ENCODE measurements at places on chromosomes 13 and 19.

DNA sequence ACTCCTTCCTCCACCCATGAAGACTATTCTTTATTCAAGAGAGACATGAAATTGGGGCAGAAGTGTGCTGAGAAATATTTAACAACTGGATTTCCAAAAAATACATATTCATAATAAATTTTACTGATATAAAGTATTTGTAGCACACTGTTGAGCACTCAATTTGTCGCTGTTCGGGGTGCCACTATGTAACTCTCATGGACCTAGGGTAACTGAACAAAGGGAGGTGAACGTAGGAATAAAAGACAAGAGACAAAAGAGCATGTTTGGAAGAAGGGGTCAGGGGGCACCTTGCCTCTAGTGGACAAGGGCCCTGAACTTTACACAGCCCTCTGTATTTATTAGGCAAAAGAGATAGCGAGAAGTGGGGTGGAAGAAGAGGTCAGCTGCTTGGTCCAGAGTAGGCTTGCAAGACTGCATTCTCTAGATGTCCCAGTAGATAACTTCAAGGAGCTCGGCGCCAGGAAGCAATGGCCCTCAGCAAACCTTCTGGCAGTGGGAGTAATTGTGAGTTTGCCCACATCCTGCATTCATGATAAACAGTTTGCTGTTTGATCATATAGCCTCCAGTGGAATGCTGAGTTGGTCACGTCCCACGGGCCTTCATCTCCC lies 4.5 kb upstream of the ZNF175 start:
- no peak for DNase-seq

DNA sequence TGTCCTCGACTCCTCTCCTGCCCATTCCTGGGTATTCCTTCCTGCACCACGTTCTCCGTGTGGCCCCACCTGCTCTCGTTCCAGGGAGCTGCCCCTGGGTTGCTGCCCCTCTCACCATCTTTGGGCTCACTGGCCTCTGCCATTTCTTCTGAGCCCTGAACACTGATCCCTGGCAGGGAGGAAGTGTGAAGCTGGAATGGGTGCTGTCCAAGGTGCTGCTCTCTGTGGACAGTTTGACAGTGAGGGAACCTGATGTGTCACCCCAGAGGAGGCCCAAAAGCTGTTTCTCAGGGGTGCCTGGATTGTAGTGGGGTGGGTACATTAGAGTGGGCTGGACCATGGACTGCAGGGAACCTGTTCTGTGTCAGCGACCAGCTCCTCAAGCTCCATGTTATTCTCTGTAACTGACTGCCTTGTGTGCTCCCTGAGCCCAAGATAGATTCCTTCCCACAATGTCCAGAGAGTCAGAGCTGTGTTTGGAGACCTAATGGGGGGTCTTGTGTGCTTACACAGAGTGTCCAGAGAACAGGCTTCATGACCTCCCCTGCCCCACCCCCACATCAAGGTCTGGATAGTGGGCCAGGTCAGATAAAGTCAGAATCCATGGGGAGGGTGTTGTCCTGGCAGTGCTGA lies 7.2 kb upstream of the CEACAM8 start:
- no peak for DNase-seq

DNA sequence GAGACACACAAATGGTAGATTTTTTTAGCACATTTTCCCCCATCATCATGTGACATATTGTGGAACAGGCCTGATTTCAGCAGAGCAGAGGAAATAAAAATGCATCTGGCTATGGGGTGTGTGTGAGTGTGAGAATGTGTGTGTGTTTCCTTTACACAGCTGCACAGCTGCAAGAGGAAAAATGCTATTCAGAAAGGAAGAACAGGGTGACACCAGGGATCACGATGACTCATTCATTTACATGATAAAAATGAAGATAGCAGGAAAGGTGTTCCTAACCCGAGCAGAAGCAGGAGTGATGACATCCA lies 469.5 kb upstream of the TSHZ3 start:
- DNase-seq, result no peak

- DNase-seq, result no peak
Observed at GRCh38 chr13:41231786-41232185, 31.6 kb downstream of the MTRF1 start.

GRCh38 chr13:71513411-71514033 lies 353.5 kb downstream of the DACH1 start:
- DNase-seq, result no peak

DNA sequence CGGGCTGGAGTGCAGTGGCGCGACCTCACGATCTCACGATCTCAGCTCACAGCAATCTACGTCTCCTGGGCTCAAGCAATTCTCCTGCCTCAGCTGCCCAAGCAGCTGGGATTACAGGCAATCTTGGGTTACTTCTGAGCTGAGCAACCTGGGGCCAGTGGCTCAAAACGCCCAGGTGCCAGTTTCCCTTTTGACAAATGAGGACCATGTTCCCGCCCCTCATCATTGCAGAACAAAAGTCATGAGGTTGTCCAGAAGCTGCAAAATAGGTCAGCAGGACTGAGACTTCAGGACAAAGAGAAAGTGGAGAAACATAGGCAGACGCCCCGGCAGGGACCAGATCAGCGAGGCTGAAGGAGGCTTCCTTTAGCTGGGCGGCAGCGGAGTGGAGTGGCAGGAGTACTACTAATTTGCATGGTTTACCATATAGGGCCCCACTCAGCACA lies 3.3 kb upstream of the ADGRE5 start:
- no peak for DNase-seq

DNA sequence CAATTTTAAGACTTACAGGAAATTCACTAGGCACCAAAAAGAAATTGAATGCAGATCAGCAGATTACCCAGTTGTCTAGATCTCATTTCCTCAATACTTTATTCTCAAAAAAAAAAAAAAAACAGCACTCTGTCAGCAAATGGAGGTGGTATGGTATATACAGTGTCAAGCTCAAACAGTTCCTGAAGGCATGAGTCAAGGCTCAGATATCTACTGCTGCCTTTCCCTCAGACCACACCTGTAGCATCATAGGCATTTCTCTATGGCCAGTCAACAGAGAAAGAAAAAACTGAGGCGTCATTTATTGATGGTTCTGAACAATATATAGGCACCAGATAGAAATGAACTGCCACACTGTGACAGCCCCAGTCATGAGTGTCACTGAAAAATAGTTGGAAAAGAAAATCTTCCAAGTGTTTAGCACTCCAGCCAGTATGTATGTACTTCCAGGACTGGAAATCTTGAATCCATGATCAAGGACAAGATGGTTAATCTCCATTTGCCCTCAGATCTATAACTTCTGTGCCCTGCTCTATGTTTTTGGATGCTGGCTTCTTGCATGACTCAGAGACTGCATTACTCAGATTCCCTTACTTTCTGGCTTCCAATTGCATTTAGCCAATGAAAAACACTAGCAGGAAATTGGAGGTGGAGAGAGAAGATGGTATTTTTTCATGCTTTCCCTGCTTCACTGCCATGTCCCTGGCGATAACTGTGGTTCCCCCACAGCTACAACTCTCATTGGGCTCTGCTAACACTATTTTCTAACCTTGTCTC lies 8.4 kb upstream of the COG3 start:
- DNase-seq, result no peak

DNA sequence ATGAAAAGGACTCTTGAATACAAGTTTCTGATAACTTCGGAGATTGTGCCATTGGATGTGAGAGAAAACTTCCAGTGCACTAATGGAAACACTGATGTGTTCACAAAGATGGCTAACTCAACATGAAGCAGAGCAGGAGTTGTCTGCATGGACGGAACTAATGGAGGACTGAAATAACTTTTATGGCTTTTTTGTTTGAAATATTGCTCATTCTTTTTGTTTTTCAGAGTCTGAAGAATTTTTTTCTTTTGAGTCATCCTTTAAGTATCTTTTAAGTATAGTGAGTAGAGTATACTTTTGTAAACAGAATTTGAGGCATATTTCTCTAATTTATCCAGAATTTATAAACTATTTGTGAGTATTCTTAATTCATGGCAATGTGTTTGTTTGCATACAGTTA lies 25.7 kb downstream of the CRYL1 start:
- DNase-seq, result no peak

GRCh38 chr13:111037927-111038326 lies 77.2 kb upstream of the ARHGEF7 start:
- no peak for DNase-seq

DNA sequence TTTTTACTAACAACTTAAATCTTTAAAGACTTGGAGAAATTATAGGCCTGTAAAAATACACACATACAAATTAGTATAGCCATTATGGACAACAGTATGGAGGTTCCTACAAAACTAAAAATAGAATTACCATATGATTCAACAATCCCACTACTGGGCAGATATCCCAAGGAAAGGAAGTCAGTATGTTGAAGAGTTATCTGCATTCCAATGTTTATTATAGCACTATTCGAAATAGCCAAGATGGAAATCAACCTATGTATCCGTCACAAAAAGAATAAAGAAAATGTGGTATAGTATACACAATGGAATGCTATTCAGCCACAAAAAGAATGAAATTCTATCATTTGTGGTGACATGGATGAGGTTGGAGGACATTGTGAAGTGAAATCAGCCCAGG lies 37.2 kb downstream of the SLITRK1 start:
- no peak for DNase-seq

DNA sequence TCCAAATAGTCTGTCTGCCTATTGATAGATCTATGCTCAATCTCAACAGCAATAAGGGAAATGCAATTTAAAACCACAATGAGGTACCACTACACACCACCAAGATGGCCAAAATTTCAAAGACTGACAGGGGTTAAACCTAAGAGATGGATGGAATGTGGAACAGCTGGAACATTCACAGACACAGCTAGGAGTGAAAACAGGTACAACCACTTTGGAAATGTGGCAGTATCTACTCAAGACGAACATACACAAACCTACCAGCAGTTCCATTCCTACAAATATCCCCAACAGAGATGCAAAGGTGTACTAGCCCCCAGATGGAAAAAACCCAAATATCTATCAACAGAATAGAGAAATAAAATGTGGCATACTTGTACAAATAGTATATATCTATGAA lies 86.4 kb downstream of the TSC22D1 start:
- no peak for DNase-seq

- DNase-seq, result no peak
Observed at GRCh38 chr19:45110851-45111266, 17.9 kb downstream of the PPP1R37 start.

DNA sequence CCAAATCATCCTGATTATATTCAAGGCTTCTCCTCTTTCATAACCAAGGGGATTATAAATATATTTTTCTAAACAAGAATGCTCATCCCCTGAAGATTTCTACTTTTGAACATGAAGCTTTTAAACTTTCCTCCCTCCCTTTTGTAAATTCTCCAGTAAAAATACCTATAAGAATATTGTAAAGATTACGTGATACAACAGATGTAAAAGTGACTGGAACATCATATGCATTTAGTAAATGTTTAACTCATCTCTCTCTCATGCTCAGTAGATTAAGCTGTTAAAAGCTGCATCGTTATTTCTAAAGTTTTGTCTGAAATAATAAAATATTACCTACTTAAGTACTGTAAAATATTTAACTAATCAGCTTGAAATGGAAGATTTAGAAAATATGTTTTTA lies 281.1 kb downstream of the SPRY2 start:
- DNase-seq, result no peak

All from activated T-helper 1 cell treated with anti-CD3 and anti-CD28 coated beads, Interleukin-2, amount 50 U/mL, for 16 hours (primary cell).